ENCODE measurements at places on chromosomes 11 and 22.

GRCh38 chr11:15500643-15501042, 385.9 kb downstream of the INSC start:
- DNase-seq = no peak

DNA sequence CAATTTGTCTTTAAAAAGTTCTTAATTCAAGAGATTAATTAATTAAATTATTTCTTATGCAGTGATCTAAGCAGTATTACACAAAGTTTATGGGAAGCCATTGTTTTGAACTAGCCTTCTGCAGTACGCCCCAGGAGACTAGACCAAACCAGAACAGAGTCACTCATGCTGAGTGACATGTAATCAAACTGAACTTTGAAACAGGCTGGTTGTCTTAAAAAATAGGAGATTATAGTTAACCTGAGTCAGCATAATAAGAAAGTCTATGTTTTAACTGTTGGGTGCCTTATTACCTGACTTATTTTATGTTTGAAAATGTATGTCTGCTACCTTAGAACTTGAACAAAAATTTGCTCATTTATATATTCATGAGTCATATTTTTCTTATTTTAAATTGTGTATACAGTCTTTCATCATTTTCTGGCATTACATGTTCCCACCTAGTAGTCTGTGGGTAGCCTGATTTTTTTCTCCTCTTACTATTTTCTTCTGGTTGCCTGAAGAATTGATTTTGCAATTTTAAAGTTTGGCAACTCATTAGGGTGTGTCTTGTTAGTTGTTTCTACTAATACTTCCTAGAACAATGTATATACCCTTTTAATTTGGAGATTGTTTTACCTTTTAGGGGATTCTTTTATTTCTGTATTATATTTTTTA, 161.4 kb downstream of the AASDHPPT start:
- DNase-seq = no peak

DNA sequence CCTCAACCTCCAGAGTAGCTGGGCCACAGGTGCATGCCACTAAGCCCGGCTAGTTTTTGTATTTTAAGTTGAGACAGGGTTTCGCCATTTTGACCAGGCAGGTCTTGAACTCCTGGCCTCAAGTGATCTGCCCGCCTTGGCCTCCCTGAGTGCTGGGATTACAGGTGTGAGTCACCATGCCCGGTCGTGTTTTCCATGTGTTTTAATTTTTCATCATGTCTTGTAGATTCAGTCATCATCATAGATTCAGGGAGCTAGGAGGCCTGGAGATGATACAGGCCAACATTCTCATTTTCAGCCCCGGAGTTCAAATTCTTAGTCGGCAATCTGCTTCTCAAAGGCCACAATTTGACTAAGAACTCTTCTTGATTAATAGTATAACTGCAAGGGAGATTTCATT, 73.5 kb upstream of the GRAMD1B start:
- DNase-seq = no peak

DNA sequence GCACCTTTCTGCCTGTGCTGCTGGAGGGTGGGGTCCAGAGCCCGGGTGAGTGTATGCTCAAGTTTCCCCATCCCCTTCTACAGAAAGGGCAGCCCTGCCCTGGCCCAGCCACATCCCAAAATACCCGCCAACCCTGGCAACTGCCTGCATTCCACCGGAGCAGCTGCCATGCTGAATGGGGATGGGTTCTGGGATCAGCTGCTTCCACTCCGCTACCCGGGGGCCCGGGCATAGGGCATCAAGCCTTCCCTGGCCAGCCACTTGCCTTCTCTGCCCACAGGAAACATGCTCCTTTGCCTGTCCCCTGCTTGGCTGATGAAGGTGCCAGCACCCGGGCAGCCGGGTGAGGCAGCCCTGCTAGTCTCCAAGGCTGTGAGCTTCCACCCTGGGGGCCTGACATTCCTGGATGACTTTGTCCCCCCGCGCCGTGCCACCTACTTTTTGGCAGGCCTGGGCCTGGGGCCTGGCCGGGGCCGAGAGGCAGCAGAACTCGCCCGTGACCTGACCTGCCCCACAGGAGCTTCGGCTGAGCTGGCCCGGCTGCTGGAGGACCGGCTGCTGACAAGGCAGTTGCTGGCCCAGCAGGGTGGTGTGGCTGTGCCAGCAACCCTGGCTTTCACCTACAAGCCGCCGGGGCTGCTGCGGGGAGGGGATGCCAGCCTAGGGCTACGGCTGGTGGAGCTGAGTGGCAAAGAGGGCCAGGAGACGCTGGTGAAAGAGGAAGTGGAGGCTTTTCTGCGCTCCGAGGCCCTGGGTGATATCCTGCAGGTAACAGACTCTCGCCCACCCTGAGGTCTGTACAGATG, 3.2 kb downstream of the CARNS1 start:
- DNase-seq = no peak

GRCh38 chr11:85295694-85296271, 331.4 kb downstream of the DLG2 start:
- DNase-seq = no peak

DNA sequence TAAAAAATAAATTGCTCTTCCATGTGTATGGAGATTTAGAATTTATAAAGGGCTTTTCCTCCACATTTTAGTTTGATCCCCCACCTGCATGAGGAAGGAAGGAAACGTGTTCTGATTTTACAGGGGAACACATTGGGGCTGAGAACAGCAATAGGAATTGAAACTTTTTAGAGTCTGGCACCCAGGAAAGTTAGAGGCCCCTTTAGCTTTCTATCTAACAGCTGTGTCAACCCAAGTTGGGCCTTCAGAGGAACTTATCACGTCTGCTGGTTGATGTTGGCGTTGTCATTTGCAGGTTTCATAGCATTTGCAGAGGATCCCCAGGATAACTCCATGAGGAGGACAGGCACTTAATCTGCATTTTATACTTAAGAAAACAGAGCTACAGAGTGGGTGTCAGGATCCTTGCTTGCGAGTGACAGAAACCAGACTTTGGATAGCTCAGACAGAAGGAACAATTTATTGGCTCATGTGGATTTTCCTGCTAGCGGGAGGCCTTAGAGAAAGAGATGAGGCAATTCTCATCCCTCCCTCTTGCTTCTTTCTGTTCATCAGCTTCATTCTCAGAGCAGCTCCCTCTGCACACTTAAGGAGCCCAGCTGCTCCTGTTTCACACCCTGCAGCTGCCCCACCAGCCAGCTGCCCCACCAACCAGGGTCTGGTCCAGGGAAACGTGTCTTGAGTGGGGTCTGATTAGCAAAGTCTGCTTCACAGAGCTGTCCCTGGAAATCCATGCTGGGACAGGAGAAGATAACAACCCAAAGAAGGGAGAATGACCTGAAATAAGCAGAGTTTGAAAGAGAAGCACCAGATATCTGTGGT, 92.5 kb upstream of the OR4B1 start:
- DNase-seq = no peak

DNA sequence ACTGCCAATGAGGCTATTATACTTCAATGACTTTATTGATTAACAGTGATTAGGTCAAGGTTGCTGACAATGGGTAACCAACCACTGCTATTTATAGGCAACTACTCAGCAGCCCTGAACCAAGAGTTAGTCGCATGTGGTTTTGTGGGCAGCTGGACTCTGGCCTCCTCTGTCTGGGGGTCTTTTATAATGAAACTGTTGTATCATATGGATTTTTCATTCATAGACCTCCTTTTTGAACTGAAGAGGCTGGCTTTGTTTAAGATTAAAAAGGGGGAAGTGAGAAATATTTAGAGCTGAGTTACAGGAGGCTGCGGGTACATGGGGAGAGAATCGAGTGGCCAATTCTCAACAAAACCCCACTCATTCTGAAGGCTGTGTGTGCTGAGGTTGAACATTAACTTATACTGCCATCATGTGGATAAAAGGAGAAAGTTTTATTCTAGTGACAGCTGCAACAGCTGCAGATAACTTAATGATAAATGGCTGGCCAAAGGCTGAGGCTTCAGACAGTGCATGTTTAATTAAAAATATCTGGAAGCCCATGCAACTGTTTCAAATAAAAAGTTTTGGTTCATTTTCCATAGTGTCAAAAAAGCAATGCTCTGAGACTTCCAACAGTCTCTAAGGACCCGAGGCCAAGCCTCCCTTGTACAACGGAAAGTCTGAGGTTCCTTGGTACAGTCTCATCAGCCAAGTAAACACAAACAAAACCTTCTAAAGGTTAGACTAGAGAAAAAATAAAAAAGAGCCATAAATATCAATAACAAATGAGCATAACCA, 682.6 kb downstream of the KCNA4 start:
- no peak for DNase-seq

DNA sequence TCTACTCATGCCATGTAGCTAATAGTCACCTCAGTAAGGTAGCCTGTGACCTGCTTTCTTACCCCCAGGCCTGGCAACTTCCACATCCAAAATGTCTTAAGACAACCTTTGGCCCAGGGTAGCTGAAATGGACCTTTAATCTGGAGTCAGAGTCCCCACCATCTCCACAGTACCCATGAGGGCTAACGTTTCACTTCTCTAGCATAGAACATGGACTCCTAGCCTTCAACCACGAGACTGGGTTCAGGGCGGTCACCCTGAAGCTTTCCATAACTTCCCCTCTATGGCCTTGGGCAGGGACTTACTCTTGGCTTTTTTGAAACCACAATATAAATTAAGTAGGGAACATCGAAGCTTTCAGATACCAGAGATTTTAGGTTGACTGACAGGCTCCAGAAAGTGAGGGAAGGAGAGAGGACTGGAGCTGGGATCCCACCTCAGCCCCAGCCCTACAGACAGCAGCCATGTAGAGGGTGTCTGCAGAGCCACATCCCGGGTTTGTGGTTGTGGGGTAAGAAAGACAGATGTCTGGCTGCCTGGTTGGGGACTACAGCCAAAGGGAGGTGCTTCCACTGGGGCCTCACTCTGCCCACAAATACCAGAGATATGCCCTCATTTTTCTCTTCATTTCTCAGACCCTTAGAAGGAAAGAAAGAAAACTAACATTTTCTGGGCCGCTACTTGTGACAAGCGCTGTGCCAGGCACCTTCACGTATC, 2.6 kb downstream of the TBC1D10A start:
- DNase-seq = no peak

- DNase-seq = no peak
These were observed 46.5 kb downstream of the SLC5A12 start for GRCh38 chr11:26675233-26675928.

GRCh38 chr11:37076866-37077265, 478.8 kb upstream of the RAG2 start:
- DNase-seq = no peak

DNA sequence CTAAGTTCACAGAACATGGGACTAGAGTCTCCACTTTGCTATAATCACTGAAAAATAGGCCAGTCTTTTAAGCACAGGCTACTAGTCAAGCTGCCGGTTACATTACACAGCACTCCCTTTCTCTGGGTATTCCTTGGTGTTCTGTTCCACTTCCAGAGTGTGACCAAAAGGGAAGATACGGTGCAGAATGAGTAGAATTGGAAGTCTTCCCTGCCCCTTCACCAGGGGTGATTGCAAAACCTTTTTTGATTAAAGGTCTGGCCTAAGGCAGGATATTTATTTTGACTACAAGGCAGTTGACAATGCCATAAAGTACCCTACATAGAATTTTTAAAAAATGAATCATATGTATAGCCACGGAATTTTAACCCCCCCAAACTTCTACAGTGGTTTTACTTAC, 59.6 kb upstream of the ADORA2A start:
- DNase-seq = no peak

GRCh38 chr11:111663820-111664219, 61.6 kb downstream of the SIK2 start:
- DNase-seq = no peak

DNA sequence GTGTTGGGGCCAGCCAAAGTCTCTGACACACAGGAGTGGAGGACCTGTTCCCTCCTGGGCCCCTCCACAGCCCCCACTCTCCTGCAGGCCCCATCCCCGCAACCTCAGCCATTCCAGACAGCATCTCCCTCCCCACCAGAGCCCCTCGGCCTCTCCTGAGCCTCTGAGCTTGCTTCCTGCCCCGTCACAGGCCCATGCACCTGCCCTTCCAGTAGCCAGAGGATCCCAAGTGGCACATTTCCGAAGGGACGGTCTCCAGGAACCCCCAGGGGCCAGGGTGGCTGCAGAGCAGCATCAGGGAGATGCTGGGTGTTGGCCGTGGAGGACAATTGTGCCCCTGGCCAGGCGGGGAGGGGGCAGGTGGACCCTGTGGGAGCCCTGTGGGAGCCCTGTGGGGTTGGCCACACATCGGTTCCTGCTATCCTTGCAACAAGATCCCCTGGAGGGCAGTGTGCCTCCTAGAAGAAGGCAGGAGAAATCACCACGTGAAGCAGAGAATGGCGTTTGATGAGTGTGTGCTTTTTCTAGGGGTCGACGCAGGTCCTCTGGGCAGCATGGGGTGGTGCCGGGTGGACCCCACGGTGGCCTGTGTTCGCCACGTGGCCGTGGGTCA, 45.3 kb upstream of the PPARA start:
- DNase-seq = no peak
